ENCODE measurements at places on chromosomes 6 and 20.

DNA sequence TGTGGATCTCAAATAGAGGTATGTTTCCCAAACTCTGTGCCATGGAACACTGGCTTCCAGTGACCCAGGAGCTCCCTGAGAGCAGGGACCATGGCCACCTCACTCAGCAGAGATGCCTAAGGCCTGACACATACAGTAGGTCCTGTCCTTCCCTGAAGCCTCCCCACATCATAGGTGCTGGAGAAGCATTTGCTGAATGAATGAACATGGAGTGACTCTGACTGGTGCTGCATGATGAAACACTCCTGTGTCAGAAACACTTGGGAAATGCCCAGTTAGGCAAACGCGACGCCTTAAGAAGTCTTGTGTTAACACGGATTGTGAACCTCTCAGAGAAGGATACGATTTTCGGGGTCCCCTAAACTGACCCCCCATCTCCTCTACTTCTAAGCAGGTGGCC lies 14.3 kb downstream of the SLA2 start:
- DNase-seq, result peak; percentile 43

GRCh38 chr6:144955859-144956258 lies 670.7 kb downstream of the UTRN start:
- DNase-seq, result no peak

DNA sequence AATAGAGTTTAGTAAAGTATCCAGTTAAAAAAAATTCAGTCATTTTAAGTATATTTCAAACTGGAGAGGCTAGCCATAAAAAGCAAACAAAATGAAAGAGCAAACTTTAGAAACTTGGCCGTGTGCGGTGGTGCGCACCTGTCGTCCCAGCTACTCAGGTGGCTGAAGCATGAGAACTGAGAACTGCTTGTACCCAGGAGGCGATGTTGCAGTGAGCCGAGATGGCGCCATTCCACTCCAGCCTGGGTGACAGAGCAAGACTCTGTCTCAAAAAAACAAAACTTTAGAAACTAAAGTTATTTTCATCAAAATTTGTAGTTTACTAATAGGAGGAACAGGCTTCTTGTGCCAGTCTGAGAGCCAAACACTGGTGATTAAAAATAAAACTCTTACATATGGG lies 100.2 kb upstream of the POPDC3 start:
- DNase-seq, result no peak

- DNase-seq, result no peak
Measured at GRCh38 chr6:21367649-21368154, 225.8 kb upstream of the SOX4 start.

- DNase-seq, result no peak
Measured at GRCh38 chr6:89723046-89723445, 84.5 kb upstream of the LYRM2 start.

GRCh38 chr20:39986173-39986904 lies 702.7 kb downstream of the MAFB start:
- DNase-seq, result peak; percentile 43

DNA sequence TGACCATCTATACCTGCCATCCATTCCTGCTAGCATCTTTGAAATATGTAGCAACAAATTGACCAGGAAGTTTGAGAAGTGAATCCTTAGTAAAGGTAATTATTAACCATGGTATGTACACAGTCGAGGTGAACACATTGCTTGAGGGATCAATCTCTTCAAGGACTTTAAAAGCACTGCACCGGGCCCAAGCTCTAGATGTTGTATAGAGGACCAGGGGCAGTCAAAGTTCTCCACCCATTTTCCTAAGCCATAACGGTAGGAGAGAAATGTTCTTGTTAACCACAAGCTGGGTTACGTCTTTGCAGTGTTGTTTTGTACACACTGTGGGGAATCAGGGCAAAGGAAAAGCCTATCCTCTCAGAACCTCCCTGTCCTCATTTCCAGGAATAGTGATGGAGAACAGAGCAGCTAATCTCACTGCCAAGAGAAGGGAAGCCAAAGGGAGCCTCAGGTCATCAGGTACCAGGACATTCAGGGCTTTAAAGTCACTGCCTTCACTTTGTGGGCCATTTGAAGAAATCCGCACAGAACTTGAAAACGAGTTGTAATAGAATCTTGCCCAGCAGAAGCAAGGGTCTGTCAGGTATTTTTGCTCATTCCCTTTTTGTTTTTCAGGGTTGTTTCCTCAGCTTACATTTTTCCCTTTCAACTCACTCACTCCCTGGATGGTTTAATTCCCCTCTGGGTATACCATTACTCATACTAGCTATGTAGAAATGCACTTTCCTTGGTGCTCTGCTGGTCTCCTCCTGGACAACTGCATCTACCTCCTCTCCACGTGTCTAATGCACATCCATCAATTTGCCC lies 5.3 kb upstream of the PM20D2 start:
- no peak for DNase-seq

DNA sequence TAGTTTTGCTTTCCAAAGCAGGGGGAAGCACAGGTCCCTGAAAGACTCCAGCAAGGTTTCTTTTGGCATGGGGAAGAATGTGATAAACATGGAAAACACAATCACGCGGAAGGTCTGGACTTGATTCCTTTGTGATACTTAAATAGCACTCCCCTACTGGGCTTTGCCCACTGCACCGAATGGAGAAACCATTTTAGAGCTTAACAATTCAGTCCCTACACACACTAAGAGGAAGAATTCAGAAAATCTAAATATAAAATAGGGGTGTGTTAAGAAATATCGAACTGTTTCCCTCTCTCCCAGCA lies 71.4 kb upstream of the NHSL1 start:
- no peak for DNase-seq

DNA sequence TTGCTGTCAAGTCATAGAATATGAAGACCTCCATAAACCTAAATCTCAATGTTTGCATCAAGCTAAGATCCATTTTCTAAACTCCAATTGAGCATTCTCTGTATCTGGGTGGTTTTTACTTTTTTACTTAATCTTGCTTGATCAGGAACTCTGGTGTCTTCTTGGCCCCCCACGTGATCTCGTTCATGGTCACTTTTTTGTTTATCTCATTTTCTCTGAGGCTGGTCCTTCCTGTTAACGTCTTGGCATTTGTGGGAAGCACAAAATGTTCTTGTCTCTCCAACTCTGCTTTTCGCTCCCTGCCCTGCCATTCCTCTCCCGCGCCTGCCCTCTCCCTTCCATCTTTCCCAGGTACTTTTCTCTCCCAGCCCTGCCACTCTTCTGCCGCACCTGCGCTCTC lies 14.0 kb upstream of the MAPRE1 start:
- DNase-seq, result no peak

DNA sequence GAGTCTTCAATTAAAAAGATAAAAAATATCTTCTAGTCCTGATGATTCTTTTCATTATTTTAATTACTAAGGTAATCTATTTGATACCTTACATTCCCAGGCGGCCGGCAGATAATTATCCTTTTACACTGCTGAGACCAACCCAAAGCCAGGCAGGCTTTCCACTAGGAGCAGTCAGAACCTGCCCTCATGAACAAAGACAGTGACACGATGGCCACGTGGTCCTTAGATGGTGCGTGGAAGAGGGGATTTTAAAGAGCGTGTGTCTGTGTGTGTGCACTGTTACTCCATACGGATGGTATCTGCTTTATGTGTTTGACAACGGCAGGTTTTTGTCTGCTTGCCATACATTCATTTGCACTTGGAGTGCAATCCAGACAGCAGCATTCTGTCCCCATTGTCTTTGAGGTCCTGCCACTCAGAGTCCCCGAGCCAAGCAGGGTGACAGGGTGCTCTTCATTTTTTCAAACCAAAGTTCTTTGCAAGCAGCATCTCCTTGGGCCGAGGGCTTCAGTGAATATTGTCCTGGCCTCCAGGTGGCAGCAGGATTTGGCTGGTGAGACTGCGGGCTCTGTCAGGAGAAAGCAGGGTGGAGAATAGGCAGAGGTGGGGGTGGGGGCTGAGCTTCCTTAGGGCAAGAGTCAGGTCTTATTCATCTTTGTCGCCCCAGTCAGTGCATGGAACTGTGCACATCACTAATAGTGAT lies 260.5 kb downstream of the NRN1 start:
- no peak for DNase-seq

DNA sequence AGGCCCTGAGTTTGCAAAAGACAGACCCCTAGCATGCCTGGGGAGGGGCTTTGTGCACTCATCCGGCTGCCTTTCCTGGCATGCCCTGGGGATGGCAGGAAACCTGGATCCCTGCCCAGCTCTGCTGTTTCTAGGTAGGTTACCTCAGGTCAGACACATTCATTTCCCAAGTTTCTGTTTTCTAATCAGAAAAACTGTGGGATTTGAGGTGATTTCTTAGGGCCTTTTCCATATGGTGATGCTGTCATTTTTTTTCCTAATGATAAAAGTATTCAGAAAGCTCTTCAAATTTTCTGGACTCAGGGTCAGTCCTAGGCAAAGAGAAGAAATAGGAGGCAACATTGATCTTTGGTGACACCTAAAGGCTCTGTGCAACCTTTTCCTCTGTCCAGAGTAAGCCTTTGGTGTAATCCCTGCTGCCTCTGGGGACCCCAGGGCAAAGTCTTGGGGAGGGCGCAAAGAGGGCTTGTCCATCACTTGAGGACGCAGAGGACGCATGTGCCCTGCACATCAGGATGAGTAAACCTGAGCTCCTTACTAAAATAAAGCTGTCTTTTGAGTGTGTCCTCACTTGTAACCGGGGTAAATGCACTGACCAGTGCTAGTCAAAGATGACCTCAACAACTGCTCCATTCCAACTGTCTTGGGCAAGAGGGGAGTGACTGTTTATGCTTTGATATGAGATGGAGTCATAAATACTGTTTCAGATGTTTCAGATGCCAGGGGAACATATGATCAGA lies 13.5 kb upstream of the TRAM2 start:
- DNase-seq, result peak; percentile 59

- no peak for DNase-seq
Measured at GRCh38 chr20:59577809-59578435, 26.4 kb upstream of the PHACTR3 start.

- no peak for DNase-seq
Measured at GRCh38 chr6:163401039-163401885, 13.3 kb upstream of the QKI start.

DNA sequence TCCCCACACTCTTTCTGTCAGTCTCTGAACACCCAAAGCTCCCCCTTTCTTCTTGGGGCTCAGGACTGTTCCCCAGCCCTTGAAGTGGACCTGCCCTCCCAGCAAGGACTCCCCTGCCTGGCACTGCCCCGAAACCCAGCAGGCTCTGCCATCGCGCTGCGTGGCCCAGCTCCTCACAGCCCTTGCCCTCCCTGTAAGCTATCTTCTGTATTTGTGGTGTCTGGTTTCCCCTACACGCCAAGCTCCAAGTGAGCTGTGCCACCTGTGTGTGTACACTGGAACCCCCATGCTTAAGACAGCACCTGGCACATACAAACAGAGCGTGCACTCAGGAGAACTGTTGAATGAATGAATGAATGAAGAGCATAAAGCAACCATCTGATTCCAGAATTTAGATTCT lies 57.7 kb downstream of the TMEM242 start:
- no peak for DNase-seq

DNA sequence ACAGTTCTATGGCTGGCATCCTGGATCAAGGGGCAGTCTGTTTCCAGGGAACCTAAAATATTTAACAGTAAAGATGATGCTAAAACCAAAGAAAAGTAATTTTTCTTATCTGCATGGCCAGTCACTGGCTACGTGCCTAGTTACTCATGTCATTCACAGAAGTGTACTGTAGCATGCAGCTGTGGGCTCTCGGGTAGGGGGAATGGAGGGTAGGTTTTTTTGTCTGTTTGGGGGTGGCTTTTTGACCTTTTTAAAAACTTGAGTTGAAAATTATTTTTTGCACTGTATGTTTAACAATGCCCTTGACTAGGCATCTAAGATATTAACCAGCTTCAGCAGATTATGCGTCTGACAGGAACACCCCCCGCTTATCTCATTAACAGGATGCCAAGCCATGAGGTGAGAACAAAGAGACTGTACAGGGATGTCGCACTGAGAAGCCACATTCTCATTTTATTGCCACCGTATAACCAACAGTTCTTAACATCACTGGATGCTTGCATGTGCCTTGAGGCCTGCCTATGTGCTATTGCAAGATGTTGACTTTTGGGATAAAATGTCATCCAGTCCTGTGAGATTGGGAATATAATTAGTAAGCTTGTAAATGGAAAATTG lies 30.3 kb upstream of the MAPK13 start:
- DNase-seq, result no peak

DNA sequence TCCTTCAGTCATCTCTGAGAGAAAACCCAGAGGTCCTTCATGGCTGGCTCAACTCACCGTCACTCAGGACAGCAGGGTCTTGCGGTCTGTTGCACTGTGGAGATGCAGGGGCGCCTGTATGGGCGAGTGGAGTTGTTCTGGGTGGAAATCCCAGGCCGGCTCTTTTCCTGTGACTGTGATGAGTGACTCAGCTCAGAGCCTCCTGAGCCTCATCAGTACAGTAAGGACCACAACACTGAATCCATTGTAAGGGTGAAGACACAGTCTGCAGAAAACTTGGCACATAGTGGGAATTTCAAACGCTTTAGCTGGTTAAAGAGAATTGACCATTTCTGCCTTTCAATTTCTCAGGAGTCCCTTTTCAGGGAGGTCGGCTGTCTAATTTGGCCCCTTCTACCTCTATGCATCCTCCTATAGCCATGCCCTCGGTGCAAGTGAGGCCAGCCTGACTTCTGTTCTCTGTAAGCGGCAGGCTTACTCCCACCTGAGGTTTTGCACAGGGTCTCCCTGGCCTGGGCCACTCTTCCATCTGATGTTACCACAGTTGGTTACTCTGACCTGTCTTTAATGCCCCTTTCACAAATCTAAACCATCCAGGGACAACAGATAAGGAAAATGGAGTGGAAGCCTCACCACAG lies 35.5 kb upstream of the TBXT start:
- no peak for DNase-seq

GRCh38 chr6:45574885-45575284 lies 197.2 kb upstream of the SUPT3H start:
- no peak for DNase-seq

GRCh38 chr6:32047539-32047854 lies 9.3 kb downstream of the CYP21A2 start:
- no peak for DNase-seq

DNA sequence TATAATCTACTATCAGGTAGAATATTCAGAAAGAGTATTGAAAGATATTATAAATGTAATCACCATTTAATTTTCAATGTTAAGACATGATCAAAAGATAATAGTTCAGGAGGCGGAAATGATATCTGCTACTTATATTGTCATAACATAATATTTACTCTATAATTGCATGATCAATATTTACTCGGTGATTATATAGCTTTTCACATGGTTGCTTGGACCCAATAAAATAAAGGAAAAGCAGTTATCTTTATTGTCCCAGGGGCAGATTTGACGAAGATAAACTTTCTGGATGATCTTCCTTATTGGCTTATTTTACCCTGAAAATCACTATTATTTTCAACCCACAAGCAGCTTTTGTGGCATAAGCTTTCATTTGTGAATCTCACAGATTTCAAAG lies 350.4 kb downstream of the HACE1 start:
- no peak for DNase-seq

DNA sequence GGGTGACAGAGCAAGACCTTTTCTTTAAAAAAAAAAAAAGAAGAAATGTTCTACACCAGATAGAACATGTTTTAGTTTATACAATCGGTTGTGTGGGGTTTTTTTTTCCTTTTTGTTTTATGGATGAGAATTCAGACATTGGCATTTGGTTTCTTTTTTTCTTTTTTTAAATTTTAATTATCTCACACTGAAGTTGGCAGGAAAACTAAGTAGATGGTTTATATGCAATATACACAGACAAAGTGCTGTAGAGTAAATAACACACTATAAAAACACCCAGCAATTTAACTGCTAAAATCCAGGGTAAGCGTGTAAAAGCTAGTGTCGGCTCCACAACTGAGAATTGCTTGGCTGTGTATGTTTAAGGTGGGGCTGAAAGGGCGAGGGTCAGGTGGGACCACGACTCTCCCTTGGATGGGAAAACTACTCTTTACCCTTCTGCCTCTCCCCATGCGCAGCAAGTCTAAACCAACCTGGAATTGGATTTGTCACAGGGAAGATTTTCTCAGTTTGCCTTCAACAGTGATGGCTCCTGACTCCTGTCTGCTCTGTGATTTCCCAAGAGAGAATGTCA lies 147.1 kb upstream of the MARCKS start:
- no peak for DNase-seq

All from inflammatory macrophage treated with lipopolysaccharide for 4 hours (primary cell).